ENCODE measurements at places on chromosomes 1 and 21. TPM values are rescaled to one million over a fixed set of nuclear protein-coding genes. Genes with fewer than 3 reads are reported as not detected.

The C1orf87 gene
- total RNA-seq: not detected

The SERINC2 gene
- total RNA-seq: 4.4 TPM

The C1orf74 gene
- 1.4 TPM for total RNA-seq

The LDLRAD1 gene
- not detected for total RNA-seq

The FMO1 gene
- 1.4 TPM for total RNA-seq

The RPL22 gene
- total RNA-seq: 95.9 TPM

All from smooth muscle cell of the coronary artery (primary cell).